ENCODE measurements at places on chromosomes 16 and 17.

GRCh38 chr16:14364386-14365199 lies 265.5 kb downstream of the PARN start:
- no peak for DNase-seq

GRCh38 chr16:83994703-83995102 lies 26.7 kb downstream of the NECAB2 start:
- no peak for DNase-seq

GRCh38 chr16:55390630-55391237 lies 66.7 kb downstream of the IRX6 start:
- no peak for DNase-seq

DNA sequence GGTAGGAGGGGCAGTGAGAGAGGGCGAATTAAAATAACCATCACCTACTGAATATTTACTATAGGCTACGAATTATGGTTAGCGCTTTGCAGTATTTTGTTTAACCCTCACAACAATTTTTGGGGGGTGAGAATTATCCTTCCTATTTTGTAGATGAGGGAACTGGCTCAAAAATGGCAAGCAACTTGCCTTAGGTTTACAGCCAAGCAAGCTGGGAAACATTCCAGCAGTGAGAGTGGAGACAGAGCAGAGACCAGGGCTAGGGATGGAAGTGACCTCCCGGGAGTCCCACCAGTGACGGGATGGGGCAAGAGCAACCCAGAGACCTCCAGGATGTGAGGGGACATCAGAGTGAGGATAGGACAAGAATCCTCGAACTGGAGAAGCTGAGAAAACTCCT lies 352 bp upstream of the VMO1 start:
- no peak for DNase-seq

DNA sequence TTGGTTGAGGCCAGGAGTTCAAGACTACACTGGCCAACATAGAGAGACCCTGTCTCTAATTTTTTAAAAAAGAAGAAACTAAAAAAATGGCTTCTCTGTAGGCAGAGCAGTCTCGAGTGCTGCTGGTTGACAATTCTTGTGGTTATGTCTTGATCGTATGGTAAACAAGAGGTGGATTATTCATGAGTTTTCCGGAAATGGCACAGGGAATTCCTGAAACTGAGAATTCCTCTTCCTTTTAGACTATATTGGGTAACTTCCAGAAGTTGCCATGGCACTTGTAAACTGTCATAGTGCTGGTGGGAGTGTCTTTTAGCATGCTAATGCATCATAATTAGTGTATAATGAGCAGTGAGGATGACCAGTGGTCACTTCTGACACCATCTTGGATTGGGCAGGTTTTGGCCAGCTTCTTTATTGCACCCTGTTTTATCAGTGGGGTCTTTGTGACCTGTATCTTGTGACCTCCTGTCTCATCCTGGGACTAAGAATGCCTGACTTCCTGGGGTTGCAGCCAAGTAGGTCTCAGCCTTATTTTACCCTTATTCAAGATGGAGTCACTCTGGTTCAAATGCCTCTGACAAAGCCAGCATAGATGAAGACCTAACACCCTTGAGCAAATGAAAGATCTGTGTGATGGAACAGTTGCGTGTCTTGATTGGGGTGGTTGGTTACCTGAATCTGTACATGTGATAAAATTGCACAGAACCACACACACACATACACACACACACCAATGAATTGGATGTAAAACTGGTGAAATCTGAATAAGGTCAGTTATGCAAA lies 30.2 kb downstream of the BMERB1 start:
- DNase-seq, result no peak

DNA sequence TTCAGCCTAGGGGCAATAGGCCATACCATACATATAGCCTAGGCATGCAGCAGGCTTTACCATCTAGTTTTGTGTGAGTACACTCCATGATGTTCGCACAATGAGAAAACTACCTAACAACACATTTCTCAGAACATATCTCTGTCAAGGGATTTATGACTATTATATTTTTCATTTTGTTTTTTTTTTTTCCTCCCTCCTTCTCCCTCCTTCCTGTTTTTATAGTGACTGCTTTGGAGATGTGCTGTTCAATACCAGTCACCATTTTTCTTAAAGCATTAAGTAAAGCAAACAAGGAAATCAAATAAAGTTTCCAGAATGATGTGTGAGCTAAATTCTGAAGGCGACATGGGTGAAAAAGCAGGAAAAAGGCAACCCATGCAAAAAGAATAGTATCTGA lies 194.6 kb downstream of the STX8 start:
- no peak for DNase-seq

- DNase-seq, result peak; percentile 87
Observed at GRCh38 chr16:85417156-85417860, 195.8 kb upstream of the GSE1 start.

DNA sequence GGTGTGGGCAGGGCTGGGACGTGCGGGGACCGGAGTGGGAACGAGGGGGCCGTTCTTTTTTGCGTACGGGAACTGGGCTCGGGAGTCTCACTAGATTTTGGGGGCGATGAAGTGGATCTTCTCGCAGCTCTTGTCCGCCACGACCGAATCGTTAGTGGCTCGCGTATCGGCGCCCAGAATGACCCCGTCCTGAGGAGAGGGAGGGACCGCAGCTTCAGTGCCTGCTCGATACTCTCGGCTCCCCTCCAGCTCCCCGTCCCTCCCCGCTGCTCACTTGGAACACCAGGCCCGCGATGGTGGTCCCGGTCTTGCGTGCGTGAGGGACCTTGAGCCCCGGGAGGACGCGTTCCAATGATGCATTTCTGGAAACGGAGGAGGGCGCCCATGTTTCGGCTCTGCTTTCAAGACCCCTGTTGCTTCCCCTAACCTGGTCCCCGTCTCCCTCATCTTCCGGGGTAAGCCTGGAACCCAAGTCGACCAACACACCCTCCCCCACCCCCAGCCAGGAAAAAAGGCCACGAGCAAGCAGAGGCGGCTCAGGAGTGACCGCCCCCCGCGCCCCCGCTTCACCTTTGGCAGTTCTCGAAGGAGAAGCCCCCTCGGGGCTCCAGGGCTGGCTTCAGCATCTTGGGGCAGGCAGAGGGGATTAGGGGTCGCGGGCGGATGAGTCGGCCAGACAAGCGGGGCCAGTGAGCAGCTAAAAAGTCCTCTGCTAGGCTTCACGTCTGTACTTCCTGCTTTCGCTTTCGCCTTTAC lies at the start of gene PSMB10:
Gene PSMB10, minus strand, starts transcription at position 727 of the 756 bp plus-strand sequence. Its CDS starts 101 bp downstream, at position 626.
- DNase-seq, result no peak

DNA sequence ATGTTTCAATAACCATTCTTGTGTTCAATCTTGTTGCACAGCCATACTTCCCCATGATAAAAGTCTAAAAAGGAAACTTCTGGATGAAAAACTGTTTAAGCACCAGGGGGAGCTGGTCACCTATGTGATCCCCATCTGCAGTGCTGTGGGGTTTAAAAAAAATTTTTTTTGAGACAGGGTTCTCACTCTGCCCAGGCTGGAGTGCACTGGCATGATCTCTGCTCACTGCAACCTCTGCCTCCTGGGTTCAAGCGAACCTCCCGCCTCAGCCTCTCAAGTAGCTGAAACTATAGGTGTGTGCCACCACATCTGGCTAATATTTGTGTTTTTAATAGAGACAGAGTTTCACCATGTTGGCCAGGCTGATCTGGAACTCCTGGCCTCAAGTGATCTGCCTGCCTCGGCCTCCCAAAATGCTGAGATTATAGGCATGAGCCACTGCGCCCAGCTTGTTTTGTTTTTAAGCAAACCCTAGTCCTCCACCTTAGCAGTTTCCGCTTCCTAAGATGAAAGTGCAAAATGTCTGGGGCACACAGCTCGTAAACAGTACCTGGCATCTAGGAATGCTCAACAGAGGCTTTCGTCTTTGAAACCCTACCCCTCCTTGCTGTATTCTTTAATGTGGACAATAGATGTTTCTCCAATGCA lies 25.4 kb downstream of the DNAJA2 start:
- DNase-seq, result peak; percentile 75

GRCh38 chr17:43442711-43443110 lies 41.1 kb upstream of the DHX8 start:
- no peak for DNase-seq

GRCh38 chr17:57006040-57006439 lies 28.1 kb downstream of the SCPEP1 start:
- peak; percentile 50 for DNase-seq

DNA sequence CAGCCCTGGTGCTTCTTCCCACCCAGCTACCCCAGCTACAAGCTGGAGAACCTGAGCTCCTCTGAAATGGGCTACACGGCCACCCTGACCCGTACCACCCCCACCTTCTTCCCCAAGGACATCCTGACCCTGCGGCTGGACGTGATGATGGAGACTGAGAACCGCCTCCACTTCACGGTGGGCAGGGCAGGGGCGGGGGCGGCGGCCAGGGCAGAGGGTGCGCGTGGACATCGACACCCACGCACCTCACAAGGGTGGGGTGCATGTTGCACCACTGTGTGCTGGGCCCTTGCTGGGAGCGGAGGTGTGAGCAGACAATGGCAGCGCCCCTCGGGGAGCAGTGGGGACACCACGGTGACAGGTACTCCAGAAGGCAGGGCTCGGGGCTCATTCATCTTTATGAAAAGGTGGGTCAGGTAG lies 3.6 kb downstream of the GAA start:
- DNase-seq, result no peak

DNA sequence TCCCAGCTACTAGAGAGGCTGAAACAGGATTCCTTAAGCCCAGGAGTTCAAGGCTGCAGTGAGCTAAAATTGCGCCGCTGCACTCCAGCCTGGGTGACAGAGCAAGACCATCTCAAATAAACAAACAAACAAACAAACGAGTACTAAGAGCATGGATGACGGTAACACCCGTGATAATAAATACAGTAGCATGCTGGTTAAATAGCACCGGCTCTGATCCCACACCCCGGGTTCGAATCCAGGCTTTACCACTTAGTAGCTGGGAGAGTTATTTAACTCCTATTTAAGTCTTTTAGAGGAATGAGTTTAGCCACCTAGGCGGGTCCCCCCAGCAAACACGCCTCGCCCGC lies 301 bp upstream of the METTL22 start:
- no peak for DNase-seq

DNA sequence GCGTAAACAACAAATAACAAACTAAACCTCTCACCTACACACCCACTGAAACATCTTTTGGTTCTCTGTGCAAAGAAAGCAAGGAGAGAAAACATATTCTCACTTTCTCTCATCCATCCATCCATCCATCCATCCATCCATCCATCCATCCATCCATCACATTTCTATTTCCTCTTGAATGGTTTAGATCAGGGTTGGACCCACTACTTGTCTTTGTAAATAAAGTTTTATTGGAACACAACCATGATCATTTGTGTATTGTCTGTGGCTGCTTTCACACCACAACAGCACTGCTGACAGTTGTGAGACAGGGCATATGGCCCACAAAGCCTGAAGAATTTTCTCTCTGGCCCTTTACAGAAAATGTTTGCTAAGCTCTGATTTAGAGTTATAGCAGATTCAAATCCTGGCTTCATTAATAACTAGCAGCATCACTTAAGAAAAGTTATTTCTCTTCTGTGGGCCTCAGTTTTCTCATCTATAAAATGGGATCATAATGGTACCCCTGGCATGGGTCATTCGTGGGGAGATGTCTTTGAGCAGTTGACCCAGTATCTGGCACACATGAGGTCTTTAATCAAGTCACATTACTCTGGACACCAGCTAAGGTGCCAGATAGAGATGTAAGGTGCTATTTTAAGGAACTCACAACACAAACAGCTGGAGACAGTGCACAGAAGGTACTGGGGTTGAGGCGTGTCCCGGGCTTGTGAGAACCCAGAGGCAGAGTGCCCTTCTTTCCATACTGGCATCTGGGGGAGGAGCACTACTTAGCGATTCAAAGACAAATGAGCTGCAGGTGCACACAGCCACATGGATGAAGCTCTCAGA lies 146.3 kb downstream of the CMIP start:
- DNase-seq, result peak; percentile 53

DNA sequence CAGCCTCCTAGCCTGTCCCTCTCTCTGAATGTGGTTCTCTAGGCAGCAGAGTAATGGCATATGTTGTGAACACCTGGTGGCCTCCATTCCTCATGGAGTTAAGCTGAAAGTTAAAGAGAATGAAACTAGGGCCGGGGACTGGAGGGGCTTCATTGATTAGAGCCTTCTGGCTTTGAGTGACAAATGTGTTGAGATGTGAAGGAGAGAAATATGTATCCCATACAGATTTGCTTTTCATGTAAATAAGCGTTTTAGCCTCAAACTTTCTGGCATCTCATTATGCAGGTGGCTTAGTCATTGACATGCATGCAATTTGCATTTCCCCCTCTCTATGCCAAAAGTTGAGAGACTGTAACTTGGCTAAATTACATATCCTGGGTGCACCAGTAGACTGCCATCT lies 537.7 kb upstream of the EEF2KMT start:
- no peak for DNase-seq

DNA sequence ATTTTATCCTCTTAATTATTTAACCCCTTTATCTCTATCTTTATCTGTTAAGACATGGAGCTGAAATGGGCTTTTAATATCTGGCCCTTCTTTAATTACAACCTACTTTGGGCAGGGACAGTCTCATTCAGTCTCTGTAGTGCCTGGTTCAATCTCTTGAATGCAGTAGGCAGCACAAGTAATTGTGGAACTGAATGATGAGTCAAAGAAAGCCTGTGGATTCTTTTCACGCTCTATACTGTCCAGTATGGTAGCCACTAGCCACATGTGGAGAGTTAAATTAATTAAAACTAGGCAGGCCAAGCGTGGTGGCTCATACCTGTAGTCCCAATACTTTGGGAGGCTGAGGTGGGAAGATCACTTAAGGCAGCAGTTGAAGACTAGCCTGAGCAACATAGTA lies 9.3 kb downstream of the BPTF start:
- DNase-seq, result no peak

DNA sequence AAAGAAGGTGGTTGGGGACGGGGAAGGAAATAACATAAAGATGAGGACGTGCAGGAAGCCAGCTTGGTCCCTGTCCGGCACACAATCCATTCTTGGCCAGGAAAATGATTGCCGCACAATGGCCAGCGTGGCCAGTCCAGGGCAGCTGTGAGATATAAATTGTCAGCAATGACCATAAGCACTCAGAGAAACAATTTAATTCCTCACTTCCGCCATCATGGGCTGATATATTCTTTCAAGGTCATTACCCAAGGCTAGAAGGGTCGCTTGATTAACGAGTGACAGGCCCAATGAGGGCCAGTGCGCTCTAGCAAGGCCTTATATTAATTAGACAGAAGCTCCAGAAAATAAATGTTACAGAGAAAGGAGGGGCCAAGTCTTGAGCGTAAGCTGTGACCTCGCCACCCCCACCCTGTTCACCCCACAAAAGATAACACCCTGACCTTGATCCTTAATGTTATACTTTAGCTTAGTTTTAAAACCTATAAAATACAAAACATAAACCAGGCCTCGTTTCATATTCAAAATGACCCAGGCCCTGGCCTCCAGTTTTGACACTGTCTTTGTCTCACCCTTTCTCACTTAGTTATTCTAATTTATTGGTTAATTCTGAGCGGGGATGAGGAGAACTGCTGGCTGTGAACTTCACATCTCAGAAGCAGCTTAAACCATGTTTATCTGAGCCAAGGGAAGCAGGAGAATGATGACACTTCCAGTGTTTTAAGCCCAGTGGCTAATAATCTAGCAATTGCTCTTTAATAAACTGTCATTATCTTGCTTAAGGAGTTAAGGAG lies 478.3 kb upstream of the ZFHX3 start:
- no peak for DNase-seq

GRCh38 chr17:32998887-32999228 lies 7.2 kb downstream of the SPACA3 start:
- no peak for DNase-seq

- DNase-seq, result peak; percentile 33
Observed at GRCh38 chr17:73657473-73658116, 13.3 kb upstream of the SDK2 start.

- no peak for DNase-seq
Observed at GRCh38 chr17:82709676-82710498, 6.6 kb upstream of the FN3KRP start.
